ENCODE measurements at places on chromosomes 2 and 18. TPM values are rescaled to one million over a fixed set of nuclear protein-coding genes. Genes with fewer than 3 reads are reported as not detected.

- no peak for DNase-seq
These were observed 73.3 kb upstream of the OTOS start for GRCh38 chr2:240213476-240214421.

DNA sequence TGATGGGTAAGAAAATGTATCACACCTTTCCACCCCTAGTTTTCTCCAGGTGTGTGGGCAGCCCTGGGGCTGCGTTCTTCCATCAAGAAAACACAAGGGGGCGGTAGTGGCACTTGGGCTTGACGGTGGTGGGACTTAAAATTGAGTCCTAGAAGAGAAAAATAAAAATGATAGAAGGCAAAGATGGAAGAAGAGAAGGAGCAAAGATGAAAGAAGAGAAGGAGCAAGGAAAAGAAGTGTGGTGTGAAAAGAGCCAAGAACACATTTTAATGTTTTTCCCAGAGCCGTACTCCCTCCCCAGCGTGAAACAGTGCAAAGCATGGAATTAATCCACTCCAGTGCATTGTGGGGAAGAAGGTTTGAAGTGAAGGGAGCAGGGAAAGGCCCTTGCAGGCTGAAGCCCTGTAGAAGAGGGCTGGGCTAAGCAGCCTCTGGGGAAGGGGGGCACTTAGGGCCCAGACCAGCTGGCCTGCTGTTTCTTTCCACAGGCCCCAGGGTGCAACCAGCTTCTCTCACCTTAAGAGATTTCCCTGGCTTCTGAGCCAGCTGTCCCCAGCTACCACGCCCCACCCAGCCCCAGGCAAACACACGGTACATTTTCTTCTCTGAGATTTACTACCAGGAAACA lies 256.8 kb downstream of the RNF152 start:
- DNase-seq = peak; percentile 62

DNA sequence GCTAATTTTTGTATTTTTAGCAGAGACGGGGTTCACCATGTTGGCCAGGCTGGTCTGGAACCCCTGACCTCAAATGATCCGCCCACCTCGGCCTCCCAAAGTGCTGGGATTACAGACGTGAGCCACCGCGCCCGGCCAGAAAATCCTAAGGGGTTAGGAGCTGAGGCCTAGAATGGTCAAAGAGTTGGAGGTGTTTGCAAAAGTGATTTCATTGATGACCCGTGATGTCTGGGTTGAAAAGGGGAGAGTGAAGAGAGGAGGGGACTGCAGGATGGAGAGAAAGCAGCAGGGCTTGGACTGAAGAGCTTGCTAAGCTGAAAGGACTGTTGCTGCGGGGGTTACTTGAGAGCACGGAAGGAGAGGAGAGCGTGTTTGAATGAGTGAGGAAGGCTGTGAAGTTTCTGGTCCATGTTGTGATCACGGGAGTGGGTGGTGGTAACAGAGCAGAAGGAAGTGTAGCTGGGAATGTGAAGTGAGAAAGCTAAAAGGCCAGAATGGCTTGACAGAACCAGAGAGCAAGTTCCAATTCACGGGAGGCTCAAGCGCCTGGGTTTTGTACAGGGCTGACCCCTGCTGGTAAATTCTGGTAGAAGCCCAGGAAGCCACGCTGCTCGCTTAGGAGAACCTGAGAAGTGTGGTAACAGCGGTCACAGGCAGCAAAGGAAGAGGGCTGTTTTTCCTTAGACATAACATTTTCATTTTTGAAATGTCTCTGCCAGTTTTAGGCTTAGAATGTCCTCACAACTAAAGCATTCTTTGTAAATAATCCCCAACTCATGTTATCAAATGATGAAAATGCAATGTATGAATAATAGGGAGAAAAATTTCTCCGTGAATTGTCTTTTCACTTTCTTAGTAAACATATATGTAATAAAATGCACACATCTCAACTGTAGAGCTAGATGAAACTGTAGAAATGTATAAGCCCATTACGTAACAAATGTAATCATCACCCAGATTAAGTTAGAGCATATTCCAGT lies 40.5 kb upstream of the ACTR2 start:
- peak; percentile 91 for DNase-seq

GRCh38 chr18:1578505-1578904 lies 673.8 kb downstream of the ADCYAP1 start:
- DNase-seq = no peak

DNA sequence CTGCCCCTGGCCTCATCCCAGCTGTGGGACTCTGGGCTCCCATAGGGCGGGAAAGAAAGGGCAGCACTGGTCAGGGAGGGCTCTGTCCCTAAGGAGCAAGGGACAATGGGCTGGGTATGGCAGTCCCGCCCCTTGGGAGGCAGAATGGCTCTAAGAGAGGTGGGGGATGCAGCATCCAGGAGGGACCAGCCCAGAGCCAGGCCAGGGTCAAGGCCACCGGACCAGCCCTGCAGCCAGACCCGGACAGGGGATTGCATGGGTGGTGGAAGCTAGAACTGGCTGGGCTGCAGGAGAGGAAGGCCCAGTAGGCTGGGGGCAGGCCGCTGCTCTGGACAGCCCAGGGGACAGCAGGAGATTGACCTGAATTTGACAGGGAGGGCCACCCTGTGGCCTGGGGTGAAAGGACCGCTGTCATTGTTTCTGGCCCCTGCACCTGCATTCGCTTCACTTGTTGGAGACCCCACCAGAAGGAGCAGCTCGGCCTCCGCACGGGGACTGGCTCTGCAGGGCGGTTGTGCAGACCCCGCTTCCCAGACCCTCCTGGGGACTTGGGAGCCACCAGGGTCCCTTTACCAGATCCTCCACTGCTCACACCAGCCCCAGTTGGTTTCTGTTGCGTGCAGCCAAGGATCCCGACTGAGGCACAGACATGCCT lies 14.6 kb downstream of the RAMP1 start:
- no peak for DNase-seq

DNA sequence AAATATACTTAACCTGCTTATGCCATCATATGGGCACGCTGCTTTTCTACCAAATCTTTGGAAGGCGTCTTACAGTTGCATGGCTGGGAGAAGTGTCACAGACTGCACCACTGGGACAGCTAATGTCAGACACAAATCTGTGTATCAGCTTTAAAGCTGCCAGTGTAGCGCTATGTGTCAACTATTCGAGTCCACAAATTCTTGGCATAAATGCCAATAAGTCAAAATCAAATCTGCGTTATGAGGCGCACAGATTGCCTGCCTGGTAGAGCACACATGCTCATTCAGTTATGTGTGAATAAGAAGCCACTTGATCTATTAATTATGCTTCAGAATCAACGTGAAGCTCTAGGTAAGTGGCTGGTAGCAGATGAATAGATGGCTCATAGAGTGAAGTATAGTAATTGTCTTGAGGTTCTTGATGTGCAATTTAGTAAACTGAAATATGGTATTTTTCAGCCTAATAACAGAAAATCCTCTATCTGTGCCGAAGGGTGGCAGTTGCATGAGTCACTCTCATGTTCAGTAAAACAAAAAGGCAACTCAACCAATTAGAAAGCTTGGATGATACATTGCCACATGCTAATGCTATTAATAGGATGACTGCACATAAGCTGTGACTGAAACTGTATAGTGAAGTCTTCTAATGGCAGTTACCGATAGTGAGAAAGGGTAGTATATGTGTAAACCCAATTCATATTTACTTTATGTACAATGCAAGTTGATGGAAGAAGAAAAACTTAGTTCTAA lies 52.0 kb downstream of the DCC start:
- DNase-seq = no peak

Gene CHRNG
- total RNA-seq = not detected

GRCh38 chr2:181818840-181819239 lies 72.7 kb upstream of the ITPRID2 start:
- no peak for DNase-seq

- DNase-seq = no peak
These were observed 17.9 kb downstream of the SERPINB8 start for GRCh38 chr18:63987743-63988142.

Gene PXDN
- 16.9 TPM for total RNA-seq

Data from adrenal gland (tissue), 19 donors.